Suprapubic skin (tissue), 4 donors: ENCODE measurements at places on chromosomes 1 and 21. TPM values are rescaled to one million over a fixed set of nuclear protein-coding genes. Genes with fewer than 3 reads are reported as not detected.

GRCh38 chr21:44442266-44443125 is 12.8 kb upstream of the LRRC3 start:
- H3K4me3 ChIP-seq, result no peak overlapping the region
- H3K27me3 ChIP-seq, result peaks cover 44% of the 10 kb centered on the region
- no peaks in the 10 kb centered on the region for H3K36me3 ChIP-seq
- H3K4me1 ChIP-seq, result peaks cover 4% of the 10 kb centered on the region
- DNase-seq, result peak; percentile 57
- H3K27ac ChIP-seq, result no peak overlapping the region

DNA sequence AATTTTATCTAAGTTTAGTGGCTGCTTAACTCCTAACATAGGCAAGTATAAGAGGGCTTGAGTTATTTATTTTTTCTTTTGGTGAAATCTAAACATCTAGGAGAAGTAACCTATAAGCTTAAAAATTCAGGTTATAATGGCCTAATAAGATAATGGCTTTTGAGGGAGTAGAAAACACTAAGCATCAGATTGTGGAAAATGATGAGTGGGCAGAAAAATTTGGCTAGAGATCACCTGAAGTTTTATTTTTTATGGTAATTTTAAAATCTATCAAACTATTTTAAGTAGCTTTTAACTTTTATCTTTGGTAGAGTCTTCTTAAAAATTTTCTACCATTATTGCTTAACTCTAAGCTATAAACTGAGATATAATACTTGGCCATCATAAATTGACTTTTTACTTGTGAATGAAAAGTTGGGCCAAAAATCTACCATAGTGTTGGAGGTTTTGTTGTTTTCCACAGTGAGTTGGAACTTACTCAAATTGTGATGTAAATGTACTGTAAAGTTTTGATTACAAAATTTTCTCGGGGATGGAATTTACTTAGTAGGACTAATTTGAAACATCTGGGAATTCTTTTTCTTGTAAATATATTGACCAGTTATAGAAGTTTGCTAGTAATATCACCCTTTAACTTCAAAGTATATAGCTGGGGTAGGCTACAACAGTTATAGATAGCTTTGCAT is 63.9 kb downstream of the USP25 start:
- no peaks in the 10 kb centered on the region for H3K27me3 ChIP-seq
- no peaks in the 10 kb centered on the region for H3K36me3 ChIP-seq
- DNase-seq, result no peak

DNA sequence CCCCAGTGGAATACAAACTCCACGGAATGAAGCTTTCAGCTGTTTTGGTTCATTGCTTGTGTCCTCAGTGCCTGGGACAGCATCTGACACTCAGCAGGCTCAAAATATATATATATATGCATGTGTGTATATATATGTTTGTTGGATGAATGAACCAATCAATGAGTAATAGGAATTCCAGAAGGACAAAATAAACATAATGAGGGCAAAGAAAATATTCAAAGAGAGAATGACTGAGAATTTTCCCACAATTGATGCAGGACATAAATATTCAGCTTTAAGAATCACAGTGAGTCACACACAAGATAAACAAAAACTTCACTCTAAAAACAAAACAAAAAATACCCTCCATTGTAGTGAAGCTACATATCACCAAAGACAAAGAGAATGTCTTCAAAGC is 64.0 kb downstream of the CHD5 start:
- H3K27ac ChIP-seq, result no peak overlapping the region
- no peaks in the 10 kb centered on the region for H3K36me3 ChIP-seq
- no peak for DNase-seq
- no peak overlapping the region for H3K4me3 ChIP-seq
- peaks cover 9% of the 10 kb centered on the region for H3K27me3 ChIP-seq

DNA sequence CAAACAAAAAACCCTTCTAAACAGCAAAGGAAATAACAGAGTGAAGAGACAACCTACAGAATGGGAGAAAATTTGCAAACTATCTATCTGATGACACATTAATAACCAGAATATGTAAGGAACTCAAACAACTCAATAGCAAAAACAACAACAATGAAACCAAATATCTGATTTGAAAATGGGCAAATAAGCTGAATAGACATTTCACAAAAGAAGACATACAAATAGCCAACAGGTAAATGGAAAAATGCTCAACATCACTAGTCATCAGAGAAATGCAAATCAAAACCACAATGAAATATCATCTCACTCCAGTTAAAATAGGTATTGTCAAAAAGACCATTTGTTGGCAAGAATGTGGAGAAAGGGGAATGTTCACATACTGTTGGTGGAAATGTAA is 57.6 kb upstream of the RC3H1 start:
- H3K4me3 ChIP-seq, result no peak overlapping the region
- H3K36me3 ChIP-seq, result no peaks in the 10 kb centered on the region
- H3K4me1 ChIP-seq, result no peaks in the 10 kb centered on the region
- H3K27ac ChIP-seq, result no peak overlapping the region

GRCh38 chr21:45363921-45364467 is 41.0 kb upstream of the COL18A1 start:
- H3K4me1 ChIP-seq, result peaks cover 27% of the 10 kb centered on the region
- DNase-seq, result peak; percentile 91
- no peaks in the 10 kb centered on the region for H3K36me3 ChIP-seq
- no peak overlapping the region for H3K4me3 ChIP-seq
- H3K27ac ChIP-seq, result peak overlapping the region; percentile 89

C4BPA gene
- not detected for total RNA-seq

HTR6 gene
- total RNA-seq, result not detected

KIAA0040 gene
- 21.6 TPM for total RNA-seq

DPT gene
- total RNA-seq, result 7.2 TPM

CCDC27 gene
- not detected for total RNA-seq

DNA sequence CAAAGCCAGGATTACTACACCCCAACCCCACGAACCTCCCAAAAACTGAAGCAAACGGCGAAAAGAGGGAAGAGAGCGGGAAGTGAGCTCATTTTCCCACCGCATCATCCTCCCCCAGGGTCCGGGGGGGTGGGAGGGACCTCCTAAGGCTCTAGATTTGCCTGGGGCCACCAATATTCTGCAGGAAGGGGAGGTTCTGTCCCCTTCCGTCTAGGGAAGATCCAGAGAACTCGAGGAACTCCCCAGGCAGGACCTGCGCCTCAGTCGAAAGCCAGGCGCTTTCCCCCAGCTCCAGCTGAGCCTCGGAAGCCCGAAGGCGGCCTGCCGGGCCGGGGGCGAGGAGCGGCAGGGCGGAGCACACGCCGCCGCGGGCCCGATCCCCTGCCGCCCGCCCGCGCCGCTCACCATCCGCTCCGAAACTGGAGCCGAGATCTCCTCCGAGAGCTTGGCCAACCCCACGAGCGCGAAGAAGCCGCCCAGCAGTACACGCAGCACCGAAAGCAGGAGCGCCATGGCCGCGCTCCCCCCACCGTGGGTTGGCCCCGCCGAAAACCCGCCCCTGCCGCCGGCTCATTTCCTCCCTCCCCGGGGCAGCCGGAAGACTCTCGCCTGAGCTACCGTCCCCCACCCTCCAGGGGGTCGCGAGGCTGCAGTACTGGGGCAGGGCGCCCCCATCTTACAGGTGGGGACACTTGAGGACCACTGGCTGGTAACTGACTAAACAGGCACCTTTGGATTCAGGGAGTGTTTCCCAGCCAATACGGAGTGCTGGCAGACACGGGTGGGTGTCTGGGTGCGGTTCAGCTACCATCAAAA is at the start of gene TMEM35B:
TMEM35B (minus strand) TSS at position 555 of the 816 bp plus-strand sequence; CDS start at position 513, 42 bp downstream.
- H3K4me1 ChIP-seq, result peaks cover 30% of the 10 kb centered on the region
- H3K4me3 ChIP-seq, result peak within 1 kb of the TSS; percentile 95
- peaks cover 9% of the 10 kb centered on the region for H3K36me3 ChIP-seq
- H3K27me3 ChIP-seq, result no peaks in the 10 kb centered on the region
- peak within 1 kb of the TSS; percentile 94 for H3K27ac ChIP-seq

DNA sequence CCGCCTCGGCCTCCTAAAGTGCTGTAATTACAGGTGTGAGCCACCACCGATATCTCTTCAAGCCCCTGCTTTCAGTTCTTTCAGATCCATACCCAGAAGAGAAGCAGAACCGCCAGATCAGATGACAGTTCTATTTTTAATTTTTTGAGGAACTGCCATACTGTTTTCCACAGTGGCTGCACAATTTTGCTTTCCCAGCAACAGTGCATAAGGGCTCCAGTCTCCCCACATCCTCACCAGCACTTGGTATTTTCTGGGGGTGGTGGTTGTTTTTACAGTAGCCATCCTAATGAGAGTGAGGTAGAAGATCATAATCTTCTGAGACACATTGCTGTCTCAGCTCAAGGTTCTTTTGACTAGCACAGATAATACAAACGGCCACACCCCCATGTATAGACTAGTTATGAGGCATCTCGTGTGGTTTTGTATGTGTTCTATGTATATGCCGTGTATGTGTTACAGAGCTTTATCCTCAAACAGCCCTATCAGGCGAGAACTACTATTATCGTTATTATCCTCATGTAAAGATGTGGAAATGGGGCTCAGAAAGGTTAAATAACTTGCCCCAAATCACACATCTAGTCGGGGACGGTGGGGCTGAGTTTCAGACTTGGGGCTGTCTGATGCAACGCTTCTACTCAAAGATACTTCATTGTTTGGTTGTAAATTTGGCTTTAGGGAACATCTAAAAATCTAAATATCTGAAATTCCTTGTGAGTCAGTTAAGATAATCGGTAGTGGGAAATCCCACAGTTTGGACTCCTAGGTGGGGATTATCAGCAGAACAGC is 12.0 kb downstream of the FHAD1 start:
- no peak overlapping the region for H3K4me3 ChIP-seq
- no peaks in the 10 kb centered on the region for H3K36me3 ChIP-seq
- H3K4me1 ChIP-seq, result peaks cover 9% of the 10 kb centered on the region
- peak overlapping the region; percentile 41 for H3K27ac ChIP-seq

GRCh38 chr1:205267306-205267902 is 39.7 kb downstream of the TMCC2 start:
- peaks cover 35% of the 10 kb centered on the region for H3K4me1 ChIP-seq
- H3K27me3 ChIP-seq, result no peaks in the 10 kb centered on the region
- H3K27ac ChIP-seq, result no peak overlapping the region
- DNase-seq, result no peak

CD84 gene
- total RNA-seq, result 2.1 TPM

- H3K4me3 ChIP-seq, result no peak overlapping the region
- no peaks in the 10 kb centered on the region for H3K27me3 ChIP-seq
- peaks cover 9% of the 10 kb centered on the region for H3K36me3 ChIP-seq
- H3K4me1 ChIP-seq, result peaks cover 37% of the 10 kb centered on the region
These were observed 14.0 kb downstream of the GTF2B start for GRCh38 chr1:88877382-88877825.

DNA sequence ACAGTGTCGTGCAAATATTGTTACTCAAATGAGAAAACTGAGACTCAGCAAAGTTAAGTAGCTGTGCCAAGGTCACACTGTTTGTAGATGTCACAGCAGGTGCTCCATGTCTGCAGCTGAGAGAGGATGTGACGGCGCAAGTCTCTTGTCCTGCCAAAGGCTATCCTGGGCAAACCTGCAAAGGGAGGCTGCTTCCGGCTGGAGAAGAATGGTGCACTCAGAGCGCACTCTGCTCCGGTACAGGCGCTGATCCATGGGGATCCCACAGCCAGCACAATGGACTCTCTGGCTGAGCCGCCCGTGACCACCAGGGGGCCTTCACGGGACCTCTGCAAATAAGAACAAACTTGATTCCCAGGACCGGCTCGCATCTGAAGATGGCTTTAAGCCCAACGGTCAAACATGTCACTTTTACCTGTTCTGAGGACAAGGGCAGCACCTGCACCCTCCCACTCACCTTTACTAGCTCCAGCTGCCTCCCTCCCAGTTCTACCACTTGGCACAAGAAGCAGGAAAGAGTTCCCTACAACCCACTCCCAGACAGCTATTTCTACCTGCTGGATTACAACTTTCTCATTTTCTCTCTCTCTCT is 21.9 kb downstream of the RD3 start:
- no peak overlapping the region for H3K27ac ChIP-seq
- peak; percentile 88 for DNase-seq
- H3K4me1 ChIP-seq, result peaks cover 24% of the 10 kb centered on the region
- H3K4me3 ChIP-seq, result no peak overlapping the region
- no peaks in the 10 kb centered on the region for H3K36me3 ChIP-seq
- no peaks in the 10 kb centered on the region for H3K27me3 ChIP-seq

DNA sequence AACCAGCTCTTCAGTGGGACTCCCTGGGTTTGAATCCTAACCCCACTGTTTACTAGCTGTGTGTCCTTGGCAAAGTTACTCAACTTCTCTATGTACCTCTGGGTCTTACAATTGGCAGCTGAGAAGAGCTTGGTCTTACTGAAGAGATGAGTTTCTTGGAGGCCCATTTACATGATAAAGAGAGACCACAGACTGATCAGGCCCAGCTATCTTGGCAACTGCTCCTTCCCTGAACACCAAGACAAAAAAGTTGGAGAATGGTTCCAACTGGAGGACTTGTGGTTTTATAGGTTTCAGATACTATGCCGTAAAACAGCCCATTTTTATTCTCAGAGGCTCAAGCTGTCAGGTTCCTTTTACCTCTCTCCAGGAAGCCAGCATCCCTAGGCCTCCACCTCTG is 24.8 kb upstream of the CNIH3 start:
- DNase-seq, result no peak
- no peaks in the 10 kb centered on the region for H3K27me3 ChIP-seq
- no peak overlapping the region for H3K4me3 ChIP-seq
- H3K36me3 ChIP-seq, result no peaks in the 10 kb centered on the region

DNA sequence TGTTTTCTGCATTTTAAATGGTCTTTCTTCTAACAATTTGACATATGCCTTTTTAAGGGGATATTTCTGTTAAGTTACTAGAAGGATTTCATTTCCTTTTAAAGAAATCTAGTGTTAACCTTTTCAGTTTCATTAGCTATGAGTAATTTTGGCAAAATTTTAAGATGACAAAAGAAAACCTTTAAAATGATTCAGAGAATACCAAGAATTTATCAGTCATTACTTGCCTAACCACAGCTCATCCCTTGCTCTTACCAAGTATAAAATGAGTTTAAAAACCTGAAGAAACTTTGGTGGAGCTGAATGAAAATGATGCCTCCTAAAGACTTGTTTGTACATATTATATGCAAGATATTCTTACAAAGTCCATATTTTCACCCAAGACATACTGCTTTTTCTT is 101.7 kb downstream of the NEK7 start:
- H3K27me3 ChIP-seq, result no peaks in the 10 kb centered on the region
- DNase-seq, result no peak
- no peak overlapping the region for H3K27ac ChIP-seq
- no peak overlapping the region for H3K4me3 ChIP-seq
- H3K4me1 ChIP-seq, result peaks cover 3% of the 10 kb centered on the region
- H3K36me3 ChIP-seq, result no peaks in the 10 kb centered on the region

CORT gene
- total RNA-seq, result not detected

- no peak for DNase-seq
- no peaks in the 10 kb centered on the region for H3K4me1 ChIP-seq
- H3K27ac ChIP-seq, result no peak overlapping the region
- no peaks in the 10 kb centered on the region for H3K27me3 ChIP-seq
- no peak overlapping the region for H3K4me3 ChIP-seq
- H3K36me3 ChIP-seq, result no peaks in the 10 kb centered on the region
These were observed 5.4 kb downstream of the GBP7 start for GRCh38 chr1:89170170-89171066.

GRCh38 chr1:41898191-41898713 is 20.5 kb downstream of the HIVEP3 start:
- H3K36me3 ChIP-seq, result no peaks in the 10 kb centered on the region
- no peaks in the 10 kb centered on the region for H3K4me1 ChIP-seq
- H3K4me3 ChIP-seq, result no peak overlapping the region
- no peak overlapping the region for H3K27ac ChIP-seq

NHLH1 gene
- total RNA-seq, result 0.39 TPM

SELL gene
- total RNA-seq, result 0.60 TPM

- peaks cover 7% of the 10 kb centered on the region for H3K4me1 ChIP-seq
- H3K27ac ChIP-seq, result no peak overlapping the region
- no peaks in the 10 kb centered on the region for H3K36me3 ChIP-seq
- H3K27me3 ChIP-seq, result no peaks in the 10 kb centered on the region
These were observed 97.2 kb downstream of the PCBP3 start for GRCh38 chr21:45740491-45741357.

- H3K4me3 ChIP-seq, result no peak overlapping the region
- H3K36me3 ChIP-seq, result no peaks in the 10 kb centered on the region
- no peak overlapping the region for H3K27ac ChIP-seq
- DNase-seq, result no peak
These were observed 9.3 kb downstream of the RAVER2 start for GRCh38 chr1:64754173-64754572.
